ENCODE measurements at places on chromosomes 2 and 18.

DNA sequence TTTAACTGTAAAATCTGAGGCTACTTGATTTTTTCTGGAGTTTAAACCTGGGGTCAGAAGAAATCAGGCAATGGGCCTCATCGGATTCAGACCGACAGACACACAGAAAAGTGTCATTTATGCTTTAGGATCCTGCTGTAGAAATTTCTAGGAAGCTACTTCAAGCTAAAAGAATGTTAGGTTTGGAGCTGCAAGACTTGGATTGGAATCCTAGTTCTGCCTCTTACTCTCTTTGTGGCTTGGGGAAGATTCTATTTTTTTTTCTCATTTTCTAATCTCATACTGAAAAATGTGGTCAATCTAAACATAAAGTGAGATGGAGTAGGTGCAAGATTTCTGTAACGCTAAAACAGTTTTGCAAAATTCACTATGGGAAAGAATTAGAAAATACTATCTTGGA, 48.8 kb upstream of the KCNE4 start:
- no peak for DNase-seq

- peak; percentile 34 for DNase-seq
These were observed 163.6 kb upstream of the ZNF516 start for GRCh38 chr18:76658627-76659026.

- no peak for DNase-seq
These were observed 319.8 kb upstream of the GULP1 start for GRCh38 chr2:187971893-187972292.

GRCh38 chr2:77629539-77629938, 107.4 kb upstream of the LRRTM4 start:
- no peak for DNase-seq

DNA sequence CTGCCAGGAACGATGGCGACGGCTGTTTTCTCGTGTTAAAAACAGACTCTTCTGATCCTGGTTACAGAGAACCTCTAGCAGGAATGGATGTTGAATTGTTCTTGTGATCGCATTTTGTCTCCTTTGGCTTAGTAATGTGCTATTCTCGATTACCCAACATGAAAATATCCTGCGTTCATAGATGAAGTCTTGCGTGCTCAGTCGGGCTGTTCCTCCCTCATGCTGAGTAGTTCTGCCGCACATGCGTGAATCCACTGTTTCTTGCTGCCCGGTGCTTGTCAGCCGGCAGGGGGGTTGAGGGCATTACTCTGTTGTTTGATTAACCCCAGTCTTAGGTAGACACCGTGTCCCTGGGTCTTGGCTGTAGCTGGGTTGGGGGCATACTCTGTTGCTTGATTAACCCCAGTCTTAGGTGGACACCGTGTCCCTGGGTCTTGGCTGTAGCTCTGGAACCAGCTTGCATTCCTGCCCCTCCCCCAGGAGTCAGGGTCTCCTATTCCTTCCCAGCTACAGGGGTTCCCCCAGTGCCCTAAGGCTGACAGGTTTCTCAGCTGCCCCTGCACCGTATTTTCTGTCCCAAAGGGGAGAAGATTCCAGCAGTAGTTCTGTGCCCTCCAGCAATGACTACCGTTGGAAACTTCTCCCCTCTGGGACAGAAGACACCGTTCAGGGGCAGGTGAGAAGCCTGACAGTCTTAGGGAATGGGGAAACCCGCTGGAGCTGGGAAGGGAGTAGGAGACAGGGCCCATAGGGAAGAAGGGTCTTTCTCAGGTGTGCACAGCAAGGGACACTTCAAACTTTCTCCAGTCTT, 22.1 kb upstream of the ASB1 start:
- no peak for DNase-seq

- DNase-seq = no peak
These were observed 33.6 kb downstream of the LYPD6 start for GRCh38 chr2:149363958-149364357.

GRCh38 chr2:241316825-241317224, 1.1 kb downstream of the SEPTIN2 start:
- DNase-seq = no peak

DNA sequence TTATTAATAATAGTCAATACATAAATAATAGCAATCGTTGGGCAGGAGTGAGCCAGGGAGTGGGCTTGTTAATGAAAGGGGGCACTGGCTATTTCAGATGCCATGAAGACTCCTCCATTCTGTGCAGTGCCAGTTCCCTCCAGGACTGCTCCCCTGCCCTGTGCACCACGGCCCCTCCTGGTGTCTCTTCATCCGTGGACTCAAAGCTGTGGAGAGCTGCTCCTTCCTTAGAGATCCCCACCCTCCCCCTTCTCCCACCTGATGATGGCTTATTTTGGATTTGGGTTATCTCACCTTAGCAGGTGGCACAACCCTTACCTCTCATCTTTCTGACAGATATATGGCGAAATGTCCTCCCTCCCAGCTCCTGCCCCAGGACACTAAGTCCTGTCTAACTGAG, 3.1 kb upstream of the CELF4 start:
- no peak for DNase-seq

- no peak for DNase-seq
These were observed 141.2 kb downstream of the PID1 start for GRCh38 chr2:229129738-229130371.

DNA sequence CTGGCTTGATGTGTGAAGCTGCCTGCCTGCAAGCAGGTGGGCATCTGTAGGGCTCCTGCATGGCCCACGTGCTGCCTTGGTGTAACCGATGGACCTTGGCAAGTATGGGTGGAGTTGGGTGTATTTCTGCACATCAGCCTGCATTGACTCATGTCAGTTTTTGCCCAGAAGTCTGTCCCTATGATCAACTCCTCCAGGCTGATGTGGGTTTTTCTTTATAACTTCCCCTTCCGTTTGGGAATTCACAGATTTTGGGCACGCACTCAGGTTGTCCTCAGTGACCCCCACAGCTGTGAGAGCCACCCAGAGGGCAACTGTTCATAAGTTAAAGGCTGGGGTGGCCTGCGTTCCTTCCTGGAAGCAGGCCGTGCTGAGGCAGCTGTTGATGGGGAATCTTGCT, 123.3 kb downstream of the NCK2 start:
- DNase-seq = no peak

GRCh38 chr2:180520921-180521581, 459.4 kb upstream of the UBE2E3 start:
- DNase-seq = no peak

GRCh38 chr2:234133004-234133403, 82.5 kb downstream of the SPP2 start:
- DNase-seq = no peak

- no peak for DNase-seq
These were observed 21.0 kb downstream of the SMAD2 start for GRCh38 chr18:47909484-47909883.

GRCh38 chr2:198756166-198756565, 701.6 kb downstream of the SATB2 start:
- no peak for DNase-seq

DNA sequence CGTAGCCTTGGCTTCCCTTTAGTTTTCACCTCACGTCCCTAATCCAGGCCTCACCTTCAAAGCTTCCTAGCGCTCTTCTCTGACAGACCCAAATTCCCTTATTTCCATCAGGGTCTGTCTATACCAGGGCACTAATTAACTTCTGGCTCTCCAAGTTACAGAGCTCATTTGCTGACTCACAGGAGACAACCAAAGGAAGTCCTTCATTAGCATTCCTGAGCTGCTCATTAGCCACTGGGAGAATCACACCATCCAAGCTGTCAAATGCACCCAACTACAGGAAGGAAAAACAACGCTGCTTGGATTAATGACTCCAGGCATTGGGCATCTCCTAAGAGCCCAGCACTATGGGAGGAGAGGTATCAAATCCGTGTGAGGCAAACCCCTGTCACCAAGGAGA, 109.8 kb upstream of the ALK start:
- DNase-seq = no peak

- no peak for DNase-seq
These were observed 147.9 kb downstream of the MGAT5 start for GRCh38 chr2:134401789-134402188.

- DNase-seq = no peak
These were observed 31.7 kb downstream of the MBP start for GRCh38 chr18:77100751-77101355.

- DNase-seq = no peak
These were observed 259.5 kb downstream of the GLI2 start for GRCh38 chr2:120995152-120995551.

GRCh38 chr18:32019251-32019948, 775 bp downstream of the RNF125 start:
- DNase-seq = peak; percentile 62

DNA sequence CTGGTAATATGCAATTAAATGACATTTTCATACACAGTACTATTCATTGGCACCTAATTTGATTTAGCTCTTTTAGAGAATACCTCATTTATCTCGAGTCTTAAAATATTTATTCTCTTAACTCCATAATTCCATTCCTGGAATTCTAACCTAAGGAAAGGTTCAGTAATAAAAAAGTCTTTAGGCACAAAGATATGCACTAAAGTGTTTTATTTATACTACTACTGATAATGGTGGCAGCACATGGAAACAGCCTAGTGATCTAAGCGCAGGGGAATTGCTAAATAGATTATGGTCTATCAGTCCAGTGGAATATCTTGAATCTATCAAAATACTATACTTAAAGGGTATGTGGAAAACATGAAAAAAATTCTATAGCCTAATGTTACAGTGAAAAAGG, 142.5 kb upstream of the LTBP1 start:
- DNase-seq = no peak

DNA sequence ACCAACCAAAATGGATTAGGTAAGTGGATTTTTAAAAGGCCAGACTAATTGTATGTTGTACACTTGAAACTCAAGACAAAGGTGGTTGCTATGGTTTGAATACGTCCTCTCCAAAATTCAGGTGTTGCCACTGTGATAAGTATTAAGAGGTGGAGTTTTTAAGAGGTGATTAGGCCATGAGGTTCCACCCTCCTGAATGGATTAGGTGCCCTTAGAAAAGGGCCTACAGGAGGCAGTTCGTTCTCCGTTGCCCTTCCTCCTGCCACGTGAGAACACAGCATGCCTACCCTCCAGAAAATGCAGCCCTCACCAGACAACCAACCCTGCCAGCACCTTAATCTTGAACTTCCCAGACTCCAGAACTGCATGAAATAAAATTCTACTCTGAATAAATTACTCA, 51.2 kb downstream of the CHMP3 start:
- DNase-seq = no peak

GRCh38 chr2:26720322-26721114, 28.0 kb downstream of the KCNK3 start:
- DNase-seq = no peak

DNA sequence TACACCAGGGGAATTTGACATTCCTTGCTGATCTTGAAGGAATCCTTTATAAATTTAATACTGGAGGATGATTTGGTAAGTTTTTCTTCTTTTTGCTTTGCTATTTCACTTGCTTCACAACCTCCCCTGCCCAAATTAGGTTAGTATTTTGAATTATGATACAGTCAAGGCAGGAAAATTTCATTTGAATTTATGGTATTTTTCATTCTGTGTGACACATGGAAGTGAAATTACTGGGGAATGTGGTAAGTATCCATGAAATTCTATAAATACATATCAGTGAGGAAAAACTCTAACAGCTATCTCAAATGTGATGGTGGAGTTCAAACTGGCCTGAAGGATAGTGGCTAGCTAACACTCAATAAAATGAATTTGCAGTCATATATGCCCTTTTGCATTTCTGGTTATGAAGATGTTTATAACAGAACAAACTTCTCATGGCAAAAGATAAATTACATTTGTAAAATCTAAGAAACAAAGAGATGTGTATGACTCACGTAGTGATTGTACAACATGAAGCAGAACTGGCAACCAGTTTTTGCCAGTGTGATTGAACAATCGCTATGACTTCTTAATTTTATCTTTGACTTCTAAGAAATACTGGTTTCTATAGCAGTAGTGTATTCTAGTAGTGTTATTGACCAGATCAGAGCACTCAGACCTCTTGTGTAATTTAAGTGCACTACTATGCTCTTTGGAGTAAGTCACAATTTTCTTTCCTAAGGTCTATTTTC, 152.6 kb downstream of the IKZF2 start:
- DNase-seq = no peak

DNA sequence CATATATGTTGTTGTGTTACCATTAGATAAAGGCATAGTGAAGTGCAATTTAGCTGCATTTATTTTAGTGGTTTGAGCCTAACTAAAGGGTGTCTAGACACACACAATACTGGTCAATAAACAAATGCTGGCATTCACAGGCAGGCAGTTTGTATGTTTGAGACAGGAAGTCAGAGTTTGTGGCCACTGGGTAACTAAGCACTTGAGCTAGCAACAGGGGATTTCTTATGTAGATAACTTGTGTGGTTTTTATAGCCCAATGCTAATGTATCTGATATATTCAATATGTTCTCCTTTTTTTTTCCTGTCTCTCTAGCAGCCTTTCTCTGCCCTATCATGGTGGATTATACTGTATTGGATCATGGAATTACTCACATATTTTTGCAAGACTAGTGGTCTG, 38.1 kb downstream of the LRRTM4 start:
- DNase-seq = no peak

- DNase-seq = no peak
These were observed 9.0 kb downstream of the CDKL4 start for GRCh38 chr2:39234754-39235153.

DNA sequence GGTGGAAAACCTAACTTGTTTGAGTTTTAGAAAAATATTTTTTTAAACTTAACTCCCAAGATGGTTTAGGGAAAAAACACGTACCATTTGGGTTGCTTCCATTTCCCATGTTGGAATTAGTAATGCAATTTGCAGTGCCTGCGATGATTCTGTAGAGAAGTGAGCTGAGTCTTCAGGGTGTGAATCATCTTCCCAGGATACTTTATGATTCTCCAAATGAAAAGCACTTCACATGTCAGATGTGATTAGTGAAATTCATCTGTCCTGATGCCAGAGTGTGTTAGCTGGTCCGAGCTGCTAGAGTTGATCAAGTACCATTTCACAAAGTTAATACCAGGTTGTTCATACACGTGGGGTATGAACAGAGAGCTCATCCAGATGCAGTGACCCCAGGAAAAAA, 59.1 kb downstream of the ACOXL start:
- DNase-seq = no peak

GRCh38 chr2:37877457-37878315, 47.4 kb upstream of the RMDN2 start:
- DNase-seq = peak; percentile 39

DNA sequence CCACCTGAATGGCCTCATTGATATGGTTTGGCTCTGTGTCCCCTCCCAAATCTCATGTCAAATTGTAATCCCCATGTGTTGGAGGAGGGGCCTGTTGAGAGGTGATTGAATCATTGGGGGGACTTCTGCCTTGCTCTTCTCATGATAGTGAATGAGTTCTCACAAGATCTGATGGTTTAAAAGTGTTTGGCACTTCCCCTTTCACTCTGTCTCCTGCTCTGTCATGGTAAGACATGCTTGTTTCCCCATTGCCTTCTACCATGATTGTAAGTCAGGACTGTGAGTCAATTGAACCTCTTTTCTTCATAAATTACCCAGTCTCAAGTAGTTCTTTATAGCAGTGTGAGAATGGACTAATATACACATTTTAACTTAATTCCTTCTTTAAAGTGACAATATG, 146.8 kb upstream of the KCNJ3 start:
- DNase-seq = no peak

DNA sequence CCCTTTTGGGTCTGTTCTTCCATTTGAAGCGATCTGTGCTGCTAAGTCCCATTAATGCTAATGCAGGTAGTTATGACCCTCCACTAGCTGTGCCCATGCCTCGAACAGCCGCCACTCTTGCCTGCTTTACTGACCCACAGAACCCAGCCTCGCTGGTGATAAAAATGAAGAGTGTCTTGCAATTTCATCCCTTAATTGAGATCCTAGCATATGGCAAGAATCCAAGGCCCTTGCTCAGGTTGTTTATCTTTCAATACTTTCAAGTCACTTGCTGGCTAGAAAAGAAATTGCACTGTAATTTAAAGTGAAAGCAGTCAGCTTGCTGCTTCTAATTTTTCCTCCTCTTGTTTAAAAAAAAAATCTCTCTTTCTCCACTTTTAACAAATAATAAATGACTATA, 73.6 kb downstream of the ZNF521 start:
- no peak for DNase-seq

Data from GM13977 (cell line).